ENCODE measurements at places on chromosomes 4 and X.

DNA sequence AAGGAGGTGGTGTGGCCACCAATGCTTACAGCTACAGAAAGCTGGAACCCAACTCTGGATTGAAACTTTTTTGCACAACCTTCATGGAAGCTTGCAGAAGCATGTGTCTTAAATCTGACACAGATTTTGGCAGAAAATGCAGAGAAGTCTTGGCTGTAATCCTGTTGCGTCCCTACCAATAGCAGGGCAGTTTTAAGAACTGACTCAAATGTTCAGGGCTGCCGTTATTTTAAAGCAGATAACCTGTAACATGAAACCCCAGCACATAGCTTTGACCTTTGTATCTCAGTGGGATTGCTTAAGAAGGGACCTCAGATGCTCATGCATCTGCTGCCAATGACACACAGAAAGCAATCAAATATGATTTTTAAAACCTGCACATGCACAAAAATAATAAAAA lies at the start of gene VEGFD:
TSS of gene VEGFD (minus strand) at position 110 of the 400 bp plus-strand sequence. CDS start 467 bp downstream, outside the sequence.
- DNase-seq, result no peak

- DNase-seq, result no peak
These were observed 594.5 kb downstream of the ARAP2 start for GRCh38 chr4:35649778-35650177.

DNA sequence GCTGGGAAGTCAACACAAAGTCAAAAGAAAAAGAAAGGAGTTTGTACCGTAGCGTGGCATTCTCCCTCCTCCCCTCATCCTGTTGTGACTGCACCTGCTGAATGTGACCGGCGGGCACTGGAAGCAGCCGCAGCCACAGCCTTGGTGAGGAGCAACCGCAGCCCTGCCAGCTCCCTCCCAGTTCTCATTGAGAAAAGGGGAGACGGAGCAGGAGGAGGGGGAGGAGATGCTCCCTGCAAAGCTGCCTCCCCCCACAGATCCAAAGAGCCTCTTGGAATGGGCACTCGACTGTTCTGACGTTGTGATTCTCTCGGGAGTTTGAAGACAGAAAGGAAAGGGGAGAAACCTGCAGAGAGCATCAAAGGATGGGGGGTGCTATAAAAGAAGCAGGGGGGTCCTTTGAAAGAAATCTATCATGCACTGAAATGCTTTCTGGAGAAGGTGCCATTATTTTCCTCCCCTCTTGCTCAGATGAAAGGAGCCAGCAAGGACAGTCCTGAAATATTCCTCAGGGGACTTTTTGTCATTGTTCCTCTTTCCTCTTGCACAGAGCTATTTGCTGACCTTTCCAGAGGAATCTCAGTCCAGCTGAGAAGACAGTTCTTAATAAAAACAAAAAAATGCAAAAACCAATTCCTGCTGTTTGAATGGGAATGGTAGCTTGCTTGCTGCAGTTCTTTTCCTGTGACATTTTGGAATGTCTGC lies 429.7 kb downstream of the MAPK10 start:
- DNase-seq, result no peak

GRCh38 chrX:155144926-155145325 lies 71.3 kb upstream of the VBP1 start:
- no peak for DNase-seq

DNA sequence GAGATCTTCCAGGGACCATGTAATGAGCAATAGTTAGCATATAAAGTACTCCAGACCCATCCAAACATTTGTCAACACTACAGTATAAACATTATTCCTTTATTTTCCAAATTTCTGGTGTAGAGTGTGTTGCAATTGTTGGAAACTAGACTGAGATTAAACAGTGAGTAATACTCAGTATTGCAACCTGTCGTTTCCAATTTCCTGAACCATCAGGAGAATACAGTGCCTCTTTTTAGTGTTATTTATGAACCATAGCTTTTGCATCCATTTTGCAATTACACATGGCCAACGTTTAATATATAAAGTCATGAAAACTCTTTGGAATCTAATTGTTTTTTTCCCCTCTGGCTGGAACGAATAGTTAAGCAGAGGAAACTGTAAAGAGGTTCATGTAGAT lies 58.3 kb upstream of the DHRSX start:
- no peak for DNase-seq

DNA sequence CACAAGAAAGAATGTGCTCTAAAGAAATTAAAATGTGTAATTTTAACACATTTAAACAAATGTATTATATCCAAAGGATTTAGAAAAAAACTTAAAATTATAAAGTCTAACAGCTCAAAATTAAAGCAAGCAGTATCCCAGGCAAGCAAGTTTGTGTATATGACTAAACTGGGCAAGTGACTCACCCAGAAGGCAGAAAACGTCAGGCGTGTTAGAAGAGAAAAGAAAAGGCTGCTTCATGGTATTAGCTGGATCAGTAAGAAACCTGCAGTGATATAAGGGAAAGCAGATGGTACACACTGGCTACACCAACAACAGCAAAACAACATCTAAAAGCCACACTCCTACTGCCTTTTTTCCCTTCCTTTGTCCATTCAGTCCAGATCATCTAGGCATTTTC lies 250.6 kb upstream of the NDST3 start:
- no peak for DNase-seq

DNA sequence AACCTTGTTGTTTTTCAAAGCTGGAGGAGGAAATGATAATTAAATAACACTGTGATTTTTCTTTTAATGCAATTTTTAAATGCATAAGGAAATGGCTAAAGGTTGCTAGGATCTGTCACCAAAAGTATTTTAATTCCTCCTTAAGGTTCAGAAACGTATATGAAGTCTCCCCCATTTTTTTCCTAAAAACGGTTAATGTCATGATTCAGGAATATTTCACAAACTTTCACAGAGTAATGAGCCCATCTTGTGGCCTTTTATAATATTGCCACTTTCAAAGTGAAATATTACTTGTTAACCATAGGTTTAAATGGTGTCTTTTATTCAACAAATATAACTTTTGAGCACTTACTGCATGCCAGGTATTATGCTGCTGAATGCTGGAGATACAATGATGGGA lies 99.5 kb upstream of the USP38 start:
- DNase-seq, result no peak

- DNase-seq, result no peak
These were observed 30.3 kb upstream of the IL13RA2 start for GRCh38 chrX:115047715-115048114.

DNA sequence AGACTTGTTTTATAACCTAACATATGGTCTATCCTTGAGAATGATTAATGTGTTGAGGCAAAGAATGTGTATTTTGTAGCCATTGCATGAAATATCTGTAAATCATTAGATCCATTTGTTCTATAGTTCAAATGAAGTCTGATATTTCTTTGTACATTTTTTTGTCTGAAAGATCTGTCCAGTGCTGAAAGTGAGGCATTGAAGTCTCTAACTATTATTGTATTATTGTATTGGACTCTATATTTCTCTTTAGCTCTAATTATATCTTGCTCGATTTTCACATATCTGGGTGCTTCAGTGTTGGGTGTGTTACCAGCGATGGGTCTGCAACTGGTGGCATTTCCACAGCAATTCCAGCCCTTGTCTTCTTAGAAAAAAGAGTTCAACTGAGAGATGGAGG lies 76.0 kb downstream of the PBDC1 start:
- no peak for DNase-seq

- DNase-seq, result no peak
These were observed 75.0 kb downstream of the EVC start for GRCh38 chr4:5785806-5786680.

DNA sequence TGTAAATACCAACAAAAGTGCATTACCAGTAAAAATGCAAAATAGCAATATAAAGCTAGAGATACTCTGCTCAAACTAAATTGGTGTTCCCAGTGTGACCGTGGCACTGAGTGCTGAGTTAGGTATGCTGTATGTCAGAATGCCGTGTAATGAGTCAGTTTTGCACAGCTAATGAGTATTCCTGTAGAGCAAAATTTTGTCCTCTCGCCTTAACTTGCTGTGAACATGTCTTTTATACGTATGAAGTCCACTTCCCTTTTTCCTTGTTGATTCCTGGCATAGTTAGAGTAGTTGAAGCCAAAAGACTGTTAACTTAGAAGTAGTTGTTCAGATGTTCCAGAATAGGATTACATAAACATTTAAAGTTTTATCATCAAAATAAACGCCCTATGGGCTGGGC lies 11.5 kb downstream of the DCLK2 start:
- DNase-seq, result no peak

DNA sequence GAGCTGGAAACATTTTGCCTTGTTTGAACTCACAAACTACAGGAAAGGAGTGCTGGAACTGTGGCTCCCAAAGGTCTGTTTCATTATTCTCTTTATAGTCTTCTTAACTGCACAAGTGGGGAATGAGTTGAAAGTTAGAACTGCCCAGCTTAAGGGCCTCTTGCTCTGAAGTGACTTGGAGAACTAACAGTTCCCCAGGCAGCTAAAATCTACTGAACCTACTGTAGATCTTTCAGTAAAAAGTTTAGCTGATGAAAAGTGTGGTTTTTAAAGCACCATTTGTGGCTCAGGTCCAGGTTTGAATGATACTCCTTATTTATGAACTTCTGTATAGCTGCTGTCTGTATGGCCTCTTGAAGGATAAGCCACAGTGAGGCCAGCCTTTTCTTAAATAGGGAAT lies 353.8 kb downstream of the MAPK10 start:
- no peak for DNase-seq

DNA sequence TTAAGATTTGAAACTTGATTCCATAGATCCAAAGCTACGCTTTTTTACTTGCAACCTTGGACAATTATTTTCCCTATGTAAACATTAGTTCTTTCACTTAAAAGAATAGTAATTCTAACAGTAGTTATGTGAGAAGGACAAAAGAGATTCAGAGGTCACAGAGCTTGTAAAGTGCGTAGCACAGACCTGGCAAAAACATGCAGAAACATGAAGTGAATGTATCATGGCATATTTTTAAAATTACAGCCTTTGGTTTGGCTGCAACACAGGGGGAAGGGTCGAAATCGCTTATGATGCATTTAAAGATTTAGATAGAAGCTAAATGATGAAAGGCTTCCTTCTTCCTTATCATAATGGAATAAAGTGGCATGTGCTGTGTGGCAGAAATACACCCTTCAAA lies 1068.8 kb downstream of the ARAP2 start:
- no peak for DNase-seq

DNA sequence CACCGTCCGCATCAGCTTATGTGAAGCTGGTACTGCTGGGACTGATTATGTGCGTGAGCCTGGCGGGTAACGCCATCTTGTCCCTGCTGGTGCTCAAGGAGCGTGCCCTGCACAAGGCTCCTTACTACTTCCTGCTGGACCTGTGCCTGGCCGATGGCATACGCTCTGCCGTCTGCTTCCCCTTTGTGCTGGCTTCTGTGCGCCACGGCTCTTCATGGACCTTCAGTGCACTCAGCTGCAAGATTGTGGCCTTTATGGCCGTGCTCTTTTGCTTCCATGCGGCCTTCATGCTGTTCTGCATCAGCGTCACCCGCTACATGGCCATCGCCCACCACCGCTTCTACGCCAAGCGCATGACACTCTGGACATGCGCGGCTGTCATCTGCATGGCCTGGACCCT lies 5.5 kb upstream of the TSPYL2 start:
- DNase-seq, result no peak

- no peak for DNase-seq
These were observed 283.8 kb upstream of the PCDH7 start for GRCh38 chr4:30436394-30436793.

DNA sequence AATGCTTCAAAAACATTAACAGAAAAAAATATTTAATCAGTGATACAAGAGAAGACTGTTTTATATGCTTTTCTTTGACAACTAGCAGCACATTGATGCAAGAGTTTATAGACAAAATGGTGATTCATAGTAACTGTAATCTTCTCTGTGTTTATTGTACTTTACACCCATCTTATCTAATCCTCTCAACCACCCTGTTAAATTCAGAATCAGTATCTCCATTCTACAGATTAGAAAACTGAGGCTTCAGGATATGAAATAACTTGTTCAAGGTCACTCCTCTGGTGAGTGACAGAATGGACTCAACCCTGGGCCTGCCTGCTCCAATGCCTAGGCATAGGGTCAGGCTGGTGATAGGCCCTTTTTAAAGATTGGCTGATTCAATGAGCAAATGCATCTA lies 26.1 kb upstream of the TMEM184C start:
- DNase-seq, result no peak

DNA sequence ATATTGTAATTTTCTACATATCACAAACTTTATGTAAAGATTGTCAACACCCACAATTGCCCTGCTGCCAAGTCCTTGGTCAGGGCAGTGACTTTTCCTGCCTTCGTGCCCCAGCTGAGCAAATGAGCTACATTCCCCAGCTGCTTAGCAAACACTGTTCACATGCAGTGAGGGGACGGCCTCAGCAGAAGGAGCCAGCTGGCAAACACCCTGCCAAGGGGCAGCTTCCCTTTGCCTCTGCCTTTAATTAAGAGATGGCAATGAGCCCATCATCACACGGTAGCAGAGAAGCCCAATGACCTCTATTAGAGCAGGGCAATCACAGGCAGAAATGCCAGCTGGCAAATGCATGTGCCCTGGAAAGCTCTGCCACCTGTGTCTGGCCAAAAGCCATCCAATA lies 253.4 kb downstream of the EPHA5 start:
- no peak for DNase-seq

GRCh38 chr4:1746265-1746691 lies 25.0 kb downstream of the TACC3 start:
- DNase-seq, result no peak

- no peak for DNase-seq
These were observed 663.2 kb upstream of the INTU start for GRCh38 chr4:126969360-126970235.

- no peak for DNase-seq
These were observed 53.8 kb downstream of the ARHGAP6 start for GRCh38 chrX:11611965-11612364.

DNA sequence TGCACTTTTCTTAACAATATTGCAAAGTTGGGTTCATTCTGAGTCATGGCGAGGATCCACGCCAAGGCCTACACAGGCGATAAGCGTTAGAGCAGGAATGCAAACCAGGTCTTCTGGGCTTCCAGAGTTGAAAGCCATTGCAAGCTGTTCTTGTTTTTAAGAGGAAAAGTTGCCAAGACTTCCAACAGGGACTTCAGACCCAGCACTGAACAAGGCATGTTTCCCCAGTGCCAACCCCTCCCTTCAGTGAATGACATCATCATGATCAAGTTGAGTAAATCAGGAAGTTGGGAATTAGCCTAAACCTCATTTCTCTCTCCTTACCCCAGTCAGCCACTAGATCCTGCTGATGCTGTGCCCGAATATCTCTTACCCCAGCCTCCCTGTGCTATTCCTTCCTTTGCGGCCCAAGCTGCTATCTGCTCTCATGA lies 355.1 kb downstream of the HS3ST1 start:
- DNase-seq, result no peak

DNA sequence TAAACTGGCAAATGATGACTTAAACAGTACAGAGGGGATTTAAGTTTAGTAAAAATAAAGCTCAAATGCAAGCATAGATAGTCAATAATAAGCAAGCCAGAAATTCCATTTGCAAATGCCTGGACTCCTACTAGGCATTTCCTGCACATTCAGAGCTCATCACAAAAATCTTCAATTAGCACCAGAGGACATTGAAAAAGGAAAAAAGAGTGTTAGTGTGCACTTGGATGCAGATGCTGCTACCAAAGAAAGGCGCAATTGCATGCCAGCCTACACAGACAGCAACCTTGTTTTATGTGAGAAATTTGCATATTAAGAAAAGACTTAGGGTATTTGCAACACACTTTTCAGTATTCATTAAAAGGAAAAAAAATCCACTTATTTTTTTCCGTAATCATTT lies 282.1 kb downstream of the GRIA2 start:
- no peak for DNase-seq

GRCh38 chr4:20430259-20430941 lies 178.7 kb downstream of the SLIT2 start:
- no peak for DNase-seq

- peak; percentile 49 for DNase-seq
These were observed 20.7 kb downstream of the TAPT1 start for GRCh38 chr4:16205298-16206164.

All from NCI-H748 treated with DMSO at 0.1 percent for 48 hours (cell line).